Activated naive CD8-positive, alpha-beta T cell treated with anti-CD3 and anti-CD28 coated beads, Interleukin-2, amount 50 U/mL, for 24 hours (primary cell): ENCODE measurements at places on chromosomes 2 and 18.

- no peak for DNase-seq
Measured at GRCh38 chr2:230650585-230651137, 62.0 kb upstream of the CAB39 start.

DNA sequence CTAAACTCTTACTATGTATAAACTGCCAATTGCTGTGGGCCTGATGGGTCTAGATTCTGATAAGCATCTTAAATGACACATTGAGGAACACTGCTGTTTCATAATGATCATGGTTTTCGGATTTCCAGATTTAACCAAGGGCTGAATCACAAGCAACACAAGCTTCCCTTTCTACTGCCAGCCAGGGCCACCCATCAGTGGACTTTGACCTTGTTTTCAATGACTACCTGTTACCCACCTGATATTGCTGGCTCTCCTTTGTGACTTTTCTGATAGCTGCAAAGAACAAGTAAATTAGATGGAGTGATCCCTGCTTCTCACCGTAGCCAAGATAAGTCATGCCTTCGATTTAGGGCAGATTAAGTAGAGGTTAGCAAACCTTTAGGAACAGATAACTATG is 259.0 kb downstream of the PAX3 start:
- DNase-seq, result no peak

DNA sequence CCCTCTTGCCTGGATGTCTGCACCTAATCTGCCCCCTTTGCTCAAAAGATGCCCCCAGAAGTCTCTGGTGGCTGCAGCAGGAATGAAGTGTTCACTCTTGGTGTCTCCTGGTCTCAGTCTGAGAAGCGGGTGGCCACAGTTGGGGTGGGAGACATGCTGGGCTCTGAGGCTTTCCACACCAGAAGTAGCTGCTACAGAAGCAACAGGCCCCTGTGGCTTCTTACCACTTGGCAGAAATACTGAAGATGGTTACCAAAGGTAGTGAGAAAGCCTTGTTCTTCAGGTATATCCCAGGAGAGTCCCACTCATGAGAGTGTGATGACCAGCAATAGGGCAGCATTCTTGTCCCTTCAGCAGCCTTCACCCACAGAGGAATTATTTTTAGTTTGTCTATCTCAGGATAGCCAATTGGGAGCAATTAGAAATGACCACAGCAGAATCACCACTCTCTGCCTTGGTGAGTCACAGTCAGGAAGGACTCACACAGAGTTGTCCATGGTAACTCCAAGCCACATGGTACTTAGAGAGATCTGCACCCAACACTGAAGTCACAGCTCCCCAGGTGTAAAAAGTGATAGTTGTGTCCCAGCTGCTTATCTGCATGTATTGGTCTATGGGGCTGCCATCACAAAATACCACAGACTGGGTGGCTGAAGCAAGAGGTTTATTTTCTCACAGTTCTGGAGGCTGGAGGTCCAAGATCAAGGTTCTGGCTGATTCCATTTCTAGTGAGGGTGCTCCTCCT is 169.8 kb upstream of the ID2 start:
- DNase-seq, result no peak

GRCh38 chr2:102438111-102438510 is 15.2 kb downstream of the IL18RAP start:
- DNase-seq, result no peak

GRCh38 chr2:238336151-238336550 is 15.8 kb downstream of the TRAF3IP1 start:
- no peak for DNase-seq

GRCh38 chr18:58492891-58493469 is 135.9 kb downstream of the ALPK2 start:
- DNase-seq, result no peak

GRCh38 chr18:58867281-58867961 is 2.7 kb downstream of the ZNF532 start:
- DNase-seq, result no peak

DNA sequence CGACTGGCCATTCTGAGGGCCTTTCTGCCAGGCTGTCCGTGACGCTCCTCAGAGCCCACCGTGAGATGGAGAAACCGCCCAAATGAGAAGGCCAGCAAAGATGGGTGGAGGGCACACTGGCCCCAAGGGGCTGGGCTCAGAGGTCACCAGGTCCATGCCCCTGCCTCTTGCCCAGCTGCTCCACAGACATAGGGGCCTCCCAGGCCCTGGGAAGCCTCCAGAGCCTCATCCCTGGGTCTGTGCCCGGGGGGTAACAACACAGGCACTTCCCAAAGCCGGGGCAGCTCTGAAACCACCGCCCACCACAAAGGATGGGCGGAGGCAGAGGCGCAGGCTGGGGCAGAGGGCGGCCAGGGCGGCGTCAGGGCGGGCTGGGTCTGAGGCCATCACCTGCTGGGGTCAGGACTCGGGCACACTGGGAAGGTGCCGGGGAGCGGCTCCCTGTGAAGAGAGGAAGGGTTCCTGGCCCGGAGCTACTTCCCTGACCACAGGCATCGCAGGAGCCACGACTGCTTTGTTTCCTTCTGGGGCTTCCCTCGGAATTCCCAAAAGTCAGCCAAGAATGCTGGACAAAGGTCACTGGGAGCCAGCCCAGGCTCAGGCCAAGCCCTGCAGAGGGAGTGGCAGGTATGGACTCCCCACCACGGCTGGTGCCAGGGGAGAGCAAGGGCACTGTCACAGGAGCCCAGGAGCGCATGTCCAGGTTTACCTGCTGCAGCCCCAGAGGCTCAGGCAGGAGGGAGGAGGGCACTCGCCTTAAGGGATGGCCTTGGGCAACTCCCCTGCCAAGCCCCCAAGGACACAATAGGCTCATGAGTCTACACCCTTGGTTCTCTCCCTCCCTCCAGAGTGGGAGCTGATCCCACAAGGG is 9.4 kb downstream of the CYP26B1 start:
- no peak for DNase-seq
